Activated naive CD4-positive, alpha-beta T cell treated with anti-CD3 and anti-CD28 coated beads for 36 hours (primary cell): ENCODE measurements at places on chromosomes 2 and 18. TPM values are rescaled to one million over a fixed set of nuclear protein-coding genes. Genes with fewer than 3 reads are reported as not detected.
A peak's percentile ranks its signal among the peaks of the same experiment; 100 is the strongest.

- DNase-seq: no peak
These were observed 69.5 kb downstream of the GPD2 start for GRCh38 chr2:156505696-156506095.

DNA sequence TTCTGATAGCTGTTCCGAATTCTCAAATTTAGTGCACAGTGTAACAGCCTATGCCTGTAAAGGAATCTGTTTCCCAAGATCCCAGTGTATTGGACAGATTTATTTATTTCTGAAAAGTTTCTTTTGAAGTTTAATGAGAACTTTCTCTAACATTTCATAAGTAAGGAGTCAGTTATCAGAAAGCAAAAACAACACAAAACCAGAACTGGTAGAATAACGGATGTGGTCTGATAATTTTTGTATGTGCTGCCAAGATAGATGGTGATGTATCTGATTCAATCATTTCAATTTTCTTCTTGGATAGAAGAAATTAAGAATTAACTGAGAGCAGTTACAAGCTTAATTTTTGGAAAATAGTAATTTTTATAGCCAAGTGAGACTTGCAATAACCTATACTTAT lies 374.3 kb downstream of the SOCS6 start:
- no peak for DNase-seq

GRCh38 chr2:60819155-60819862 lies 62.1 kb upstream of the REL start:
- peak; percentile 94 for DNase-seq

GRCh38 chr2:177545143-177545542 lies 152.6 kb downstream of the AGPS start:
- no peak for DNase-seq

- no peak for DNase-seq
These were observed 89.1 kb downstream of the ALPK2 start for GRCh38 chr18:58539659-58540380.

- DNase-seq: no peak
These were observed 149.0 kb upstream of the CDH7 start for GRCh38 chr18:65601775-65602174.

The HS1BP3 gene
- 6.1 TPM for total RNA-seq

GRCh38 chr2:157925071-157925470 lies 48.9 kb upstream of the ACVR1 start:
- DNase-seq: no peak

GRCh38 chr2:45643543-45644542 lies 7.6 kb upstream of the PRKCE start:
- peak; percentile 66 for DNase-seq

The BMP10 gene
- total RNA-seq: not detected

- no peak for DNase-seq
These were observed 119.9 kb downstream of the MTCL1 start for GRCh38 chr18:8825273-8825672.

DNA sequence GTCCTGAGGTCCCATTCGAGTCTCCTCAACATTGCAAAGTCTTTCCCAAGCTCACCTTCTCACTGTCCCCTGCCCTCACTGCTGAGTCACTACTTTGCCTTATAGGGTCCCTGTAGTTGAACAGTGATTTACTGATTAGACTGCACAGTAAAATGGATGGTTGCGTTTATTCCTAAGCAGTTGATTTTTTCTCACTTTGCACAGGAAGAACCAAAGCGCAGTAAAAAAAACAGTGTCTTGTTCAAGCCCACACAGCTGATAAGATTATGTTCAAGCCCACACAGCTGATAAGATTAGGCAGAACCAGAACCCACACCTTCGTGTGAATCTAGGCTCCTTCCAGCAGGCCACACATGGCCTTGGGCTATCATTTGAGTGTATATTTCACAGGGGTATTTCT lies 215.3 kb upstream of the COPS8 start:
- no peak for DNase-seq

The INSIG2 gene
- 19.3 TPM for total RNA-seq

The PAX3 gene
- total RNA-seq: not detected

GRCh38 chr18:11495441-11495840 lies 114.0 kb upstream of the SLC35G4 start:
- DNase-seq: no peak

- DNase-seq: no peak
These were observed 10.9 kb downstream of the MTX2 start for GRCh38 chr2:176280156-176280555.

DNA sequence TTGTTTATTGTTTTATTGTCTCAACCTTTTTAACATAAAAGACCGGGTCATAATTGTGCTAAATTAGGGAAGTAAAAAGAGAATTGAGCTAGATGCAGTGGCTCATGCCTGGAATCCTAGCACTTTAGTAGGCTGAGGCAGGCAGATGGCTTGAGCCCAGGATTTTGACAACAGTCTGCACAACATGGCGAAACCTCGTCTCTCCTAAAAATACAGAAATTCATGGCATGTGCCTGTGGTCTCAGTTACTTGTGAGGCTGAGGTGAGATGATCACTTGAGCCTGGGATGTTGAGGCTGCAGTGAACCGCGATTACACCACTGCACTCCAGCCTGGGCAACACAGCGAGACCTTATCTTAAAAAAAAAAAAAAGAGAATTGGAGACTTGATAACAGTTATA lies 104.2 kb upstream of the TTC27 start:
- DNase-seq: no peak

GRCh38 chr2:211396815-211397214 lies 840.4 kb downstream of the CPS1 start:
- no peak for DNase-seq

The PCGF1 gene
- total RNA-seq: 24.4 TPM

The CCDC85A gene
- total RNA-seq: not detected

- DNase-seq: no peak
These were observed 555.8 kb upstream of the ID2 start for GRCh38 chr2:8125741-8126711.

DNA sequence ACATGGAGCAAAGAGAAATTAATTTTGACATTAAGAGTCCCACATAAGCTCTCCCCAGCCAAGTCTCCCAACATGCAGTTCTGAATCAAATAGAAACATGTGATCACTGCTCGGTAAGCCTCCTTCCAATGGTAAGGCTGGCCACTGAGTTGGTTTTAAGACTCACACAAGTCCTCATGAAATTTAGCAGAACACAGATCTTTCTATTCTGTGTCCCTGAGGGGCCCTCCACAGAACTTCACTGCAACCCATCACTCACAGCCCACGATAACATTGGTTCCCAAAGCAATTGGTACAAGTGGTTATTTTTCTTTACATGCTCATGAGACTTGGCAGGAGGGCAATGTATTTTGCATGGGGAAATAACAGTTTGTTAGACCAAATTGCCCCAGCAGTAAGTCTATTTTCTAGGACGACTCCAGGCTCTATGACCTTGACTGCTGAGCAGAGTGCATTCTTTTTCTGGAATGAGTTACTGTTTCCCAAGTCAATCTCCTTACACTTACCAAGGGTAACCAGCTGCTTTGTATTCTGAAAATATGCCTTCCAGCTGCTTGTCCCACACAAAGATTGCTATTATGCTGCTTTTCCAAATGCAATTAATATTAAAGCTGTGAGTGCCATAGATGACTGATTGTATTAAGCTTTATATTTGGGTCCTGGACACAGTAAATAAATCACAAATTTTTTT lies 142.3 kb upstream of the TANK start:
- DNase-seq: no peak

DNA sequence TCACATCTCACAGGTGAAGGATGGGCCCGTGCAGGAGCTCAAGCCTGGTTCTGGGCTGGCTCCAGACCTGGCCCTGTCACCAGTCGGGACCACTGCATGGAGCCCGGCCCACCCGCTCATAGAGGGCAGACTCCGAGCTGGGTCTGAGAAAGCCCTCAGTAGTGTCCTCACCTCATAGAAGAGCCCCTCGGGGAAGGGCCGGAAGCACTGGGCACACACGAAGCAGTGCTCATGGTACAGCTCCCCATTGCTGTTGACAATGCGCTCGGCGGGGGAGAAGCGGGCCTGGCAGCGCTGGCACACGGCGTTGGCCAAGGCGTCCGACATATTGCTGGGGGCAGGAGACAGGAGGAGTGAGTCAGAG lies 11.3 kb downstream of the GPR17 start:
- DNase-seq: no peak

The CTIF gene
- total RNA-seq: 3.6 TPM

The NT5C1B gene
- not detected for total RNA-seq

DNA sequence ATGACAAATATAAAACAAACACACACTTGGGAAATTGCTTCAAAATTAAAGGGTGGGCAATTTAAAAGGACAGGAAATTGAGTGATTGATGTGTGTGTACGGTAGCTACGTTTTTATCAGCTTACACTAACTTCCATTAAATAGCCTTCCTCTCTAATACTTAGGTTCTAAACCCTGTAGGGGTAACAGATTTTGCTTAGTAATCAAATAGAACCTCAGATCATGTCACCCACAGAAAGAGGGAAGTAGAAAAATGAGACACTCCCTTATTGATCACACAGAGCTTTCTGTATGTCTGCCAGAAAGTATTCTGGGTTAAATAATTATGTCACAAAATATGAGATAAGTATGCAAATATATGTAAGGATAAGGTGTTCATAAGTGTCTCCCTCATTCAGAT lies 93.3 kb downstream of the ICA1L start:
- DNase-seq: no peak

DNA sequence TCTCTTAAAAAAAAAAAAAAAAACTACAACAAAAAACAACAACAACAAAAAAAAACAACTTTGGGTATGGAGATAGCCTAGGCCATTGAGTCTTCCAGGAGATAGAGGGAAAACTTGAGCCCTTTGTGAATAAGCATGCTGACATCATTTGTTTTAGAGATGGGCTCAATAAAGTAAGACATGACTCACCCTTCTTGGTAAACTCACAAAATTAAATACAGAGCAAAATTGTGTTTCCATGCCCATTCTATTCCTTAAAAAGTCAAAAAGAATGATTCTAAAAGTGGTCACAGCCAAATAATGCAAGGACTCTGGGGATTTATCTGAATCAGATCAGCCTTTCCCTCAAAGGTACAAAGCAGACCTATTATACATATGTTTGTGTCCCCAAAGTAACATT lies 117.4 kb downstream of the ETAA1 start:
- no peak for DNase-seq

- peak; percentile 6 for DNase-seq
These were observed 27.8 kb upstream of the NETO1 start for GRCh38 chr18:72895548-72895947.

DNA sequence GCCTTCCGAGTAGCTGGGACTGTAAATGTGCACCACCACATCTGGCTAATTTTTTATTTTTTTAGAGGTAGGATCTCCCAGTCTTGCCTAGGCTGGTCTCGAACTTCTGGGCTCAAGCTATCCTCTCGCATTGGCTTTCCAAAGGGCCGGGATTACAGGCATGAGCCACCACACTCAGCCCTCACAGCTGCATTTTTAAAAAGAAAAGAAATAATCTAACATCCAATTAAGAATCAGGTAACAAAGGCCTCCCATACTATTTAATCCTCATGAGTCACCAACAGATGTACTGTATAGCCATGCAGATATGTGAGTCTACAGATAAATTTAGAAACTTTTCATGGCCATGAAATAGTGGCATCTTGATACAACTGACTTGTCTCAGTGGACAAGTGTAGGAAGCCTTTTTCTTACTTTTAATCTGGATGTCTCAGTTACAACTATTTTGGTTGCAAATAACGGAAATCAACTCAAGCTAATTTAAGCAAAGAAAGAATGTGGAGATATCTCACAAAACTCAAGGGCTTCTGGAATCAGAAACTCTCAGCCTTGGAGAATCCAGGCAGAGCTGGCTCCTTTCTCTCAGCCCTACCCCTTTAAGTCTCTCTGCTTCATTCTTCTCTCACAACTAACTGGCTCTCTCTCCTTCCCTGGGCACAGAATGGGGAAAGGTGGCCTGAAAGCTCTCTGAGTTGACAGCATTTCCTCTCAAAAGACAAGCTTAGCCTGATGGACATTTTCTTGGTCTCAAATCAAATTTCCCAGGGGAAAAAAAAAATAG lies 12.8 kb upstream of the PPM1B start:
- no peak for DNase-seq

The ADAM23 gene
- 0.42 TPM for total RNA-seq

- DNase-seq: no peak
These were observed 44.2 kb upstream of the DSC1 start for GRCh38 chr18:31206787-31207381.

- DNase-seq: no peak
These were observed 171.3 kb downstream of the LOXHD1 start for GRCh38 chr18:46485675-46486194.

- DNase-seq: no peak
These were observed 95.5 kb downstream of the PTGR3 start for GRCh38 chr18:75113455-75113854.

DNA sequence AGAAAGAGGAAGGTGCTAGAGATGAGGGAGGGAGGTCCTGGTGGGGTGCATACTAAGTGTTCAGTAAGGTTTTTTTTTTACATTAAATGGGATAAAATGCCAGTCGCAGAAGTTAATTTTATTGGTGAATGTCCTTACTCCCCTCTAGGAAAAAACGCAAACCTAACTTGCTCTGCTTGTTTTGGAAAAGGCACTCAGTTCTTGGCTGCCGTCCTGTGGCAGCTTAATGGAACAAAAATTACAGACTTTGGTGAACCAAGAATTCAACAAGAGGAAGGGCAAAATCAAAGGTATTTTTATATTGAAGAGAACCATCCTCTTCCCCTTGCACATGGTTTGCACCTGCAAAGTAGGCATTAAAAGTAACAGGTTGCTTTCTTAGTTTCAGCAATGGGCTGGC lies 12.7 kb upstream of the IL18R1 start:
- DNase-seq: no peak

The NYAP2 gene
- total RNA-seq: not detected

The BIN1 gene
- total RNA-seq: 51.1 TPM

- DNase-seq: no peak
These were observed 214.6 kb downstream of the TTC32 start for GRCh38 chr2:19687017-19687659.

DNA sequence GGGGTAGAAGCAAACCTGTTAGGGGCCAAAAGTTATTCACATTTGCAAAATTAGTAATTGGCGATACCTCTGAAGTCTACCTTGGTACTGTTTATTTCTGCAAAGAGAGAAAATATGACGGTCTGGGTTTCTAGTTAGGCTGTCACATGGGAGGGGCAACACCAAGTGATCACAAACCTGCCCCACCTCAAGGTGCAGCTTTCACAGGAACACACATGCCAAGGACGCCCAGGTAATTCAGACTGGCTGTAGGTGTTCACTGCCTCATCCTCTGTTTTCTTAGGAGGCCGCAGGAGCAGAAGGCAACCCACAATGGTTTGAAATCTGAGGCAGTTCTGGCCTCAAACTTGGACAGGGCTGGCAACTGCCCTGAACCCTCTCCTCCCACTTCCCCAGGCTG lies 56.2 kb downstream of the STPG4 start:
- DNase-seq: no peak

- peak; percentile 26 for DNase-seq
These were observed 344.0 kb upstream of the DDX18 start for GRCh38 chr2:117470311-117471095.

GRCh38 chr18:24727685-24728084 lies 267.2 kb downstream of the HRH4 start:
- DNase-seq: no peak

- DNase-seq: no peak
These were observed 71.2 kb upstream of the CREB1 start for GRCh38 chr2:207458582-207458981.
